ENCODE measurements at places on chromosomes 3 and 15. TPM values are rescaled to one million over a fixed set of nuclear protein-coding genes. Genes with fewer than 3 reads are reported as not detected.

The LRTM1 gene
- total RNA-seq: not detected

The KY gene
- under 0.01 TPM for total RNA-seq

The DUOXA2 gene
- total RNA-seq: not detected

The CYP19A1 gene
- 3.9 TPM for total RNA-seq

The PDCD6IP gene
- total RNA-seq: 76.5 TPM

The FMN1 gene
- total RNA-seq: 27.7 TPM

The FBXO45 gene
- total RNA-seq: 6.9 TPM

The MME gene
- total RNA-seq: 152 TPM

The ZKSCAN7 gene
- total RNA-seq: 13.2 TPM

The FSTL1 gene
- total RNA-seq: 309 TPM

The SUCNR1 gene
- under 0.01 TPM for total RNA-seq

The HIGD2B gene
- total RNA-seq: 0.26 TPM

The FANCD2 gene
- total RNA-seq: 2.1 TPM

The NT5DC2 gene
- 18.0 TPM for total RNA-seq

The WNT5A gene
- total RNA-seq: 117 TPM

The HTR3E gene
- total RNA-seq: not detected

The KNG1 gene
- not detected for total RNA-seq

The TMEM207 gene
- not detected for total RNA-seq

The TRIM42 gene
- total RNA-seq: not detected

The PPARG gene
- total RNA-seq: 14.9 TPM

The RTP1 gene
- total RNA-seq: not detected

The SMAD3 gene
- total RNA-seq: 48.8 TPM

The CCR8 gene
- not detected for total RNA-seq

The NLGN1 gene
- 2.1 TPM for total RNA-seq

The ZNF660 gene
- total RNA-seq: 3.3 TPM

The MAGEL2 gene
- total RNA-seq: under 0.01 TPM

The IGSF11 gene
- 0.26 TPM for total RNA-seq

The CA12 gene
- total RNA-seq: 48.4 TPM

The TNNC1 gene
- 0.51 TPM for total RNA-seq

The RLBP1 gene
- total RNA-seq: not detected

The CPA3 gene
- total RNA-seq: not detected

The SLC22A13 gene
- 0.33 TPM for total RNA-seq

The ATP8B4 gene
- total RNA-seq: 19.5 TPM

The CPLX3 gene
- not detected for total RNA-seq

The MUSTN1 gene
- not detected for total RNA-seq

The RBMS3 gene
- 58.6 TPM for total RNA-seq

The ZDHHC3 gene
- 53.2 TPM for total RNA-seq

The CPNE9 gene
- not detected for total RNA-seq

The PIERCE2 gene
- 3.1 TPM for total RNA-seq

The IQCH gene
- total RNA-seq: 5.0 TPM

The ZBBX gene
- total RNA-seq: not detected

Measured in fibroblast of lung (primary cell).